ENCODE measurements at places on chromosomes 7 and 10.

- no peak for DNase-seq
Observed at GRCh38 chr10:76971547-76972170, 665.9 kb downstream of the KCNMA1 start.

DNA sequence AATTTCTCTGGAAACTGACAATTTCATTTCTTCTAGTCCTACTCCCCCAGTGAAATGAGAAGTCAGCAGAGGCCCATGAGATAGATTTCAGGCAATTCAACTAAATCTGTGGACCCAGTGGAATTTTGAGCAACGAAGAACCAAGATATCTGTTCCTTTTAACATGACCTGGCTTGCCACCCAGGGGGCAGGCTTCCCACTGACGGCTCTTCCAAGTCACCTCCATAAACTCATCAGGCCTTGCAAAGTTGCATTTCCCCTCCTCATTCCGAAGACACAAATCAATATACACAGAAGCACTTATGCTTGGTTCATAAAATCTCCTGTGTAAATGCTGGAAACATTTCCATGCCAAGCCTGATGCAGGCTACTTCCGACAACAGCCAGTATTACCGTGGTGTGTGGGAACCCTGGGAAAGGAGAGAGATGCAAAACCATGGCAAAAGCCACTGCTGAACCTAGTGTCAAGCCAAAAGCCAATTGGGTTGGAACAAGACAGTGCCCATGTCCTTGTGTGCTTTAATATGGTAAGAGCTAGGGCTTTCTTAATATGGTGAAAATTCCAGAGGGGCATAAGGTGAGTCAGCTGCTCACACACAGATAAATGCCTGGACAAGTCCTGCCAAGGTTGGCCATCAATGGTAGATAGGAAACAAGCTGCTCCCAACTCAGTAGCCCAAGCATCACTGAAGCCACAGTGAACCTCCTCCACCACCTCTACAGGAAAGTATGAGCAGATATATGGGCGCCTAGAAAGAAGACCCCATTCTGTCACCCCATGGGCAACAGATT lies 1.6 kb downstream of the FRMD4A start:
- no peak for DNase-seq

DNA sequence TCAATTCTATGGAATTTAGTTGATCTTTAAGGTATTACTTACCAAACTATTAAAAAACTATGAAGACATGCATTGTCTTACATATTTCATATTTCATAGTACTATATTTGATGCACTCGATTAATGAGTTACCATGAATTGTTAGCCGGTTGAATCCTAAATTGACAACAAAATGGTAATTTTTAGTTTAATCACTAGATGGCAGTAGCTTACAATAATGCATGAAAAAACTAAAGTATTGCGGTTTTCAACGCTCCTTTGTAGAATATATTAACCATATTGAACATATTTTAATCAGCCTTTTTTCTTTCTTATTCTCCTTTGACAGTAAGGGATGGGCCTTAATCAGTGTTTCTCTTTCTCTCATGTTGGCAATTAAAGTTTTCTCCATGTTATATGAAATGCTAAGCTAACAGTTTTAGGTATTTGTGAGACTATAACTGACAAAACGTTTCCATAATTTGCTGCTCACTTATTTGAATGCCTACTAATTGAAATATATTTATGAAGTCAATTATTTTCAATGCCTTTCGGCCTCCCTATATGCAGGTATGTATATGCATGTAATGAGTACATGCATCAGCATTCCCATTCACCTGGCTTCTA lies 48.5 kb upstream of the ARL4A start:
- DNase-seq = no peak

GRCh38 chr7:142925413-142925812 lies 8.1 kb downstream of the TRPV5 start:
- no peak for DNase-seq

- no peak for DNase-seq
Observed at GRCh38 chr10:18610517-18610916, 40.9 kb downstream of the NSUN6 start.

DNA sequence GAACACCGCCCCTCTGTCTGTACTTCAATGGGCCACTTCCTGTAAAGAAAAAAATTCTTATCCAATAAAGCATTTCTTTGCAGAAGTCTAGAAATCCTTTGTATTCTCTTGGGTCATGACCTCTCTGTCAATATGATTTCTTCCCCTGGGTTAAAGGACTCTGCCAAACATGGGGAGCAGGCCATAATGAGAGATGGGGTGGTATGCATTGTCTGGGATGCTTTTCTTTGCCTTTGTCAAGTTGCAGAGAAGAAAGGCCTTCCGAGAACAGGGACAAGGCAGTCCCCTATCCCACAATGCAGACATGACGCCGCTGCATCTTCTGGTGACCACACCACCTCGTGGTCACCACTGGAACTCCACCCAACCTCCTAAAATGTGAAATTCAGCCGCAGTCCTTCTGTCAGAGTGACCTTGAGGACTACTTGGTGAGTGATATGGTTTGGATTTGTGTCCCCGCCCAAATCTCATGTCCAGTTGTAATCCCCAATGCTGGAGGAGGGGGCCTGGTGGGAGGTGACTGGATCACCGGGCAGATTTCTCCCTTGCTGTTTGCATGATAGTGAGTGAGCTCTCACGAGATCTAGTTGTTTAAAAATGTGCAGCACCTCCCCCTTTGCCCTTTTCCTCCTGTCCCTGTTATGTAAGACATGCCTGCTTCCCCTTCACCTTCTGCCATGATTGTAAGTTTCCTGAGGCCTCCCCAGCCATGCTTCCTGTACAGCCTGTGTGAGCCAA lies 15.2 kb upstream of the FRMPD2 start:
- no peak for DNase-seq

Data from stimulated activated CD8-positive, alpha-beta memory T cell treated with anti-CD3 and anti-CD28 coated beads, Interleukin-15, amount 100 ng/mL, for 24 hours (primary cell).